ENCODE measurements at places on chromosomes 1 and 21.

- DNase-seq, result no peak
Measured at GRCh38 chr1:30286241-30286987, 437.0 kb downstream of the MATN1 start.

DNA sequence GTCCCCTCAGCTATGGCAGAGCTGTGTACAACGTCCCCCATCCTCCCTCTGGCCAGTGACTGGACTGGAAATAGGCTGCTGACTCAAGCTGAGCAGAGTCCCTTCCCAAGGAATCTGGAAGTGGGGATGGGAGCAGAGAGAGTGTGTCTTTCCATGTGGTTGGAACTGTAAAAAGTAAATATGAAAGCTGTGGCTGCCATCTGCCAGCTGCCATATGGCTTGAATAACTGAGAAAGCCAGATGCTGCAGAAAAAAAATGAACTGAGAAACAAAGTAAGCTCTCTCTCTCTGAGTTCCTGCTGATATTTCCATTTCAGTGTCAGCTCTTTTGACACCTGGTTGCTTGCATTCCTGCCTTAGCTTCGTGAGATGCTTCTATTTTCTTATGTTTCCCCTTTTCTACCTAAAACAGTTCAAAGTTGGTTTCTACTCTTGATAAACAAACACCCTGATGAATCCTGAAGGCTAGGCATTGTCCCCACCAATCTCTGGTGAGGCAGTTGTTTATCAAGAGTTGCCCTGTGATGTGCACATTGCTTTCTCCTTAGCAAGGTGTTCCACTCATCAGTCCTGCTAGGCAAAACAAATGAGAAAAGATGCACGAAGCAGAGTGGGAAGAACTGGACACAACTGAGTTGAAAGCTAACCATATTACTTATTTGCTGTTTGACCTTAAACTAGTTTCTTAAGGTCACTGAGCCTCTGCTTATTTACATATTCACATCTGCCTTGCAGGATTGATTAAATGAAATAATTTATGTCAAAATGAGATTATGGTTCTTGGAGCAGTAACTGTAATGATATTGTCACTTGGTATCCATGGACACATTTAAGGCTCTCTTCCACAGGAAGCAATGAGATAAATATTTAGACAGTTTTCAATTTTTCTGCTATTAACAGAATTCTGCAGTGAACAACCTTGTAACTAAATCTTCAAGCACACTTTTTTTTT lies 16.6 kb upstream of the DR1 start:
- no peak for DNase-seq

- no peak for DNase-seq
Measured at GRCh38 chr1:230189341-230189740, 122.3 kb downstream of the GALNT2 start.

DNA sequence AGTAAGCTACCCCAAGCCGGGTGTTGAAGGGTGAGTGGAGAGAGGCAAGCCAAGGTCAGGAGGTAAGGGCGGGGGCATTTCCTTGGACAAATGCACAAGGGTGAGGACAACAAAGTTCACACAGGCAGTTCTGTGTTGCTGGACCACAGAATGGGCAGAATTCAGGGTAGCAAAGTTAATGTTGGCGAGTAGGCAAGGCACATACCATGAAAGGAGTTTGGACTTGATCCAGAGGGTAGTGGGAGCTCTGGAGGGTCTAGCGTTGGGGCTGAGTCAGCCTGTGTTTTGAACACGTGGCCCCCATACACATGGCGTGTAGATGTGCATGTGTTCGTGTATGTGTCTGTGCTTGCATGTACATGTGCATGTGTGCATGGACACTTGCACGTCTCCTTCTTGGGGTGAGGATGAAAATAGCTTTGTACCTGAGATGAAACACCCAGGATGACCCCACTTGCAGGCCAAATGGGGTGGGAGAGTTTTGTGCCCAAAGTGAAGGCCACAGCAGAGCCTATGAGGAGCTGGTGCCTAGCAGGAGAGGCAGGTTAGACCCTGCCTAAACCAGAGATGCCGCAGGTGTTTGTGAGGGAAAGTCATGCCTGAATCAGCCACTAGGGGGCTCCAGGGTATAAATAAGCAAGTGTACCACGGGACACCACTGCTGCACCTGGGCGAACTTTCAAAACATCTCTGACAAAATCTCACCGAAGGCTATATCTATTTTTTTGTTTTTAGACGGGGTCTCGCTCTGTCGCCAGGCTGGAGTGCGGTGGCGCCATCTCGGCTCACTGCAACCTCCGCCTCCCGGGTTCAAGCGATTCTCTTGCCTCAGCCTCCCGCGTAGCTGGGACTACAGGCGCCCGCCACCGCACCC lies 21.8 kb downstream of the SLC27A3 start:
- peak; percentile 75 for DNase-seq

DNA sequence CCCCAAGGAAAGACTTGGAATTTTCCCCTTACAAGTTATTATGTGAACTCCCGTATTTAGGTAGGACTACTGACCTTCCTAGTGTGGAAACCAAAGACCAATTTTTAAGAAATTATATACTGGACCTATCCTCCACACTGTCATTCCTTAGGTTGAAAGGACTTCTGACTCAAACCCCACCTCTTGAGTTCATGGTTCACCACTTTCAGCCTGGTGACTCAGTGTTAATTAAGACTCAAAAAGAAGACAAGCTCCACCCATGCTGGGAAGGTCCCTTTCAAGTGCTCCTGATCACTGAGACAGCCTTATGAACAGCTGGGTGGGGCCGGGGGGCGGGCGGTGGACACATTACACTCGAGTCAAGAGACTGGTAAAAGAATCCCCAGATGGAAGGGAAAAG lies 113.2 kb downstream of the LRRC53 start:
- no peak for DNase-seq

DNA sequence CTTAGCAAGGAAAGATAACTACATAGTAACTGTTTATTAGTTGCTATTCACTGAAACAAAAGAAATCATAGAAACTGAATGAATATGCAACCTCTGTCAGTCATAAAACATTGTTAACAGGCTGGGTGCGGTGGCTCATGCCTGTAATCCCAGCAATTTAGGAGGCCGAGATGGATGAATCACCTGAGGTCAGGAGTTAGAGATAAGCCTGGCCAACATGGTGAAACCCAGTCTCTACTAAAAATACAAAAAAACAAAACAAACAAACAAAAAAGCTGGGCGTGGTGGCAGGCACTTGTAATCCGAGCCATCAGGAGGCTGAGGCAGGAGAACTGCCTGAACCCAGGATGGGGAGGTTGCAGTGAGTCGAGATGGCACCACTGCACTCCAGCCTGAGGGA lies 44.1 kb downstream of the CRB1 start:
- DNase-seq, result no peak

GRCh38 chr1:204435381-204435831 lies 23.8 kb upstream of the PPP1R15B start:
- no peak for DNase-seq

DNA sequence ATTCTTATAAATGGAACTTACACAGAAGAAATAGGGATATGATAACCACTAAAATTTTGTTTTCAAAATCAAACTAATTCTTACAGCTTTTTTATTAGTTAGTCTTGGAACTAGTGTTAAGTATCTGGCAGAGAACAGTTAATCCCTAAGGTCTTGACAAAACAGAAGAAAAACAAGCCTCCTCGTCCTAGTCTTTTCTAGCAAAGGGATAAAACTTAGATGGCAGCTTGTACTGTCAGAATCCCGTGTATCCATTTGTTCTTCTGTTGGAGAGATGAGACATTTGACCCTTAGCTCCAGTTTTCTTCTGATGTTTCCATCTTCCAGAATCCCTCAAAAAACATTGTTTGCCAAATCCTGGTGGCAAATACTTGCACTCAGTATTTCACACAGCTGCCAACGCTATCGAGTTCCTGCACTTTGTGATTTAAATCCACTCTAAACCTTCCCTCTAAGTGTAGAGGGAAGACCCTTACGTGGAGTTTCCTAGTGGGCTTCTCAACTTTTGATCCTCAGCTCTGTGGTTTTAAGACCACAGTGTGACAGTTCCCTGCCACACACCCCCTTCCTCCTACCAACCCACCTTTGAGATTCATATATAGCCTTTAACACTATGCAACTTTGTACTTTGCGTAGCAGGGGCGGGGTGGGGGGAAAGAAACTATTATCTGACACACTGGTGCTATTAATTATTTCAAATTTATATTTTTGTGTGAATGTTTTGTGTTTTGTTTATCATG lies 42.3 kb upstream of the LAMC2 start:
- no peak for DNase-seq

DNA sequence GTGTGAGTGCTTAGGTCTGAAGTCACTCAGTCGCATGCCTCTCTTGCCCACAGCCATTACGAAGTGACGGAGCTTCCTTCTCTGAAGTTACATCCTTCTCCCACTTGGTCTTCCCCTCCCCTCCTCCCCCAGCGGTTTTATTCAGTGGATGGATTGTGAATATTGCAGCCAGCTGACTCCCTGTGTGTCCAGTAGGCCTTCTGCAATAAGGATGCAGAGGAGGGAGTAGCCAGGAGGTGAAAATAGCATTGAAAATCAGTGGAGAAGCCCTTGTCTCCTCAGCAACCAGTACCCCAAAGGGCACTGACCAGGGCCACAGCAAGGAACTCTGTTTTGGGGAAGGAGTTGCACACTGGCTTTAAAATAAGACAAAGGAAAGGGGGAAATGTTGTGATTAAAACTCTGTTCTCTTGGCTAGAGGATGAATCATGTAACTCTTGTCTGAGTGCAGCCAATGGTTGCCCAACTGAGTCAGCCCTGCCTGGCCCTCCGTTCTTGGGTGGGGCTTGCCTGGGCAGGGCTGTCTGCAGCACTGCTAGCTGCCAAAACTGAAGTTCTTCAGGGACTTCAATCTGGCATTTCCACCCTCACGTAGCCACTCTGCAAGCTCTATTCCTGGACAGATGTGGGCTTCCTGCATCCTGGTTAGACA lies 4.3 kb downstream of the S100A10 start:
- DNase-seq, result no peak

DNA sequence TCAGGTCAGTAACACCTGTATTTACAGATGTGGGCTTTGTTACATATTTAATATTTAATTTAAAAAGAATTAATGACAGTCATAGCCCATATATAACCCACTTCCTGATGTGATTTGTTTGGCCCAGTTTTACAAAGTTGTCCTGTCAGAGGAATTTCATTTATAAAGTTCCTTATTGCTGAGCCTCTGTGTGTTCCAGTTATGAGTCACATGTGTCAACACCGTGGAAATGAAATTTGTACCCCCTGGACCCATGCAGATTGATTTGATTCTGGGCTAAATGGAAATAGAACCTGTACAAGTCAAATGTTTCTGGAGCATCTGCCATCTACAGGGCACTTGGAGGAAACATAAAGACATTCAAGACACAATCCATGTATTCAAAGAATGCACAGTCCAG lies 149.2 kb downstream of the CACNA1E start:
- DNase-seq, result no peak

GRCh38 chr1:87878873-87879272 lies 550.2 kb downstream of the LMO4 start:
- DNase-seq, result no peak

GRCh38 chr21:45990049-45990711 lies 8.6 kb downstream of the COL6A1 start:
- no peak for DNase-seq

DNA sequence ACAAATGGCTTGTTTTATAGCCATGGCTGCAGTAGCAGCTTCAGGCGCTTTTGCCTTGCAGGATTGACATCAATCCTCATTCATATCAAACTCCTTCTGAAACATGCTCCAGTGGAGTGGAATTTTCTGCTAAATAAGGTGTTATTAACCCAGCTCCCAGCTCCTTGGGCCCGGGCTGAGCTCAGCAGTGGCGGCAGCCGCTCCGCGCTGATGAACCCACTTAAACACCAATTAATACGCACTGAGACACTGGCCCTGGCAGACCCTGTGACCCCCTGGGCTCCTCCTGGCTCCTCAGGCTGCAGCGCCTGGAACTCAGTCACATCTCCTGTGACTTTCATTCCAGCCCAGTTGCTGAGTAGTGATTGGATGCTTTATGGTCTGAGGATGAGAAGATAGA lies 137.4 kb upstream of the GRIK3 start:
- no peak for DNase-seq

DNA sequence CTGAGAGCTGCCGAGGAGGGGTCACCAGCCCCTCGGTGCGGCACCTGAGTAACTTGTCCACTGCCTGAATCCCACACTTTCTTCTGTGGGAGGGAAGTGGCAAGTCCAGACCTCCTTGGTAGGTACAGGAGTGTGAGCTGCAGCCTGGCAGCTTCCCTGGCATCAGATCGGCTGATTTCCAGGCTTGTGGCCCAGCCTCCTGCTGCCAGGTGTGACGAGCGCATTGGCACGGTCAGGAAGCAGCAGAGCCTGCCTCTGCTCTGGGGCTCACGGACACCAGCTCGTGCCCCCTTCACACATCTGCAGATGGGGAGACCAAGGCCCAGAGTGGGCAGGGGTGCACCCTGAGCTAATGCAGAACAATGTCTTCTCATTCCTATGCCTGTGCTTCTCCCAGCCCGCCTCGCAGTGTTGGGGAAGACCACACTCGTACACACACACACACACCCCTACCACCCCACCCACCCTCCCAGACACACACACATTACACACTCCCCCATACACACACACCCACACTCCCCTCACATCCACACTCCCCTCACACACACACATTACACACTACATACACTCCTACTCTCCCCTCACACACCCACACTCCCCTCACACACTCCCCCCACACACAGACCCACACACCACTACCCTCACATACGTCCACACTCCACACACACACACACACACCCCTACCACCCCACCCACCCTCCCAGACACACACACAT lies 33.1 kb upstream of the SELENON start:
- no peak for DNase-seq

DNA sequence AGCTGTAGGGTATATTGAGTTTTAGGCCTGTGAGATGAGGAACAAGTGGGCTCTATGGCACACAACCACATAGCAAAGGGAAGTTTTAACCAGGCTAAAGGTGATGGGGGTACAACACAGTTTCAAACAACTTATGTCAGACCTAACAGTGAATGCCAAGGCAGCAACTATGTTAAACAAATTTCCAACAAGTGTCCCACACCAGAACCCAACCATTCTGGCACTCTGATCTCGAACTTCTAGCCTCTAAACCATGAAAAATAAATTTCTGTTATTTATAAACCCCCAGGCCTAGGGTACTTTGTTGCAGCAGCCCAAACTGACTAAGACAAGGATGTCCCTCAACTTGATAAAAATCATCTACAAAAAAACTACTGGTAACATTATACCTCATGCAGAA lies 52.3 kb upstream of the INSL5 start:
- DNase-seq, result no peak

Data from activated T-cell treated with anti-CD3 and anti-CD28 coated beads for 24 hours (primary cell).